Muscle of leg (tissue), 16 donors: ENCODE measurements at places on chromosomes 4 and X. TPM values are rescaled to one million over a fixed set of nuclear protein-coding genes. Genes with fewer than 3 reads are reported as not detected.

The PRICKLE3 gene
- 1.9 TPM for total RNA-seq

The PABPC5 gene
- total RNA-seq: 5.1 TPM

DNA sequence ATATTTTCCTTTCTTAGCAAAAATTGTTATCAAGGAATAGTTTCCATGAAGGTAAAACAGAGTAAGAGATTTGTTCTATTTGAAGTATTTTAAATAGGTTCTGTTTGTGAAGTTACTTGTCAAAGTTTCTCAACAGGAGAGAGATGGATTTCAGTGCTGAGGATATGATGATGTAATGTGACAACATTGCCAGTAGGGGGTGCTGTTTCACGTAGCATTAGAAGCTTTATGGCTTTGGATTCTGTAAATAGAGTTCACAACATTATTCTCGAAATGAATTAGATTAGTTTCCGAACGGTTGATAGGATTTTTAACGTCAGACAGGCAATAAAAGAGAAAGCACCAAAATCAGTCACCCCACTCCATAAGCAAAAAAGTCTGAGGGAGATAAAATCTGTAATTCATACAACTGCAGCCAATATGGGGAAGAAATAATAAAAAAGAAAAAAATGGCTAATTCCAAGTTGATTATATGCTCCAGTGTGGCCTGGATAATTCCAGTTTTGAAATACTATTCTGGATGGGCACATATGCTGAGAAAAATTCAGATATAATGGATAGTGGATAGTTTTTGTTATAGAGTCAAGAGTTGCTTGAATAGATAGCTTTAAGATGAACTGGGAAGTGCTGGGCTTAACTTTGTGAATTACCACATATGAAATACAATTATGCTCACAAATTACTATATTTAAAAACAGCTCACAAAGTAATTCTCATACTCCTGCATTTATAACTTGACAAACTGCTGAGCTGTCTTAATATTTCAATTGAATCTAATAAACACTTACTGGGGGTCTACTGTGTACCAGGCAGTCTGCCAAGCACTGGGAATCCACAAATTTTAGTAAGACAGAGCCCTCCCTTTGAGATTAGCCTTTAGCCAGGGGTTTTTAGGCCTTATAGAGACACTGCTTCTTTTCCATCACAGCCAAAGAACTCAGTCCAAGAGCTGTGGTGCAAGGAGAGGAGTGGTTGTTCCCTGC, 109.1 kb downstream of the GPAT3 start:
- DNase-seq: peak; percentile 67
- H3K36me3 ChIP-seq: no peaks in the 10 kb centered on the region
- no peaks in the 10 kb centered on the region for H3K4me1 ChIP-seq
- no peak overlapping the region for H3K4me3 ChIP-seq

GRCh38 chrX:132266583-132267355, 47.5 kb upstream of the RAP2C start:
- DNase-seq: peak; percentile 66
- no peak overlapping the region for H3K27ac ChIP-seq
- peaks cover 15% of the 10 kb centered on the region for H3K27me3 ChIP-seq
- H3K36me3 ChIP-seq: no peaks in the 10 kb centered on the region

DNA sequence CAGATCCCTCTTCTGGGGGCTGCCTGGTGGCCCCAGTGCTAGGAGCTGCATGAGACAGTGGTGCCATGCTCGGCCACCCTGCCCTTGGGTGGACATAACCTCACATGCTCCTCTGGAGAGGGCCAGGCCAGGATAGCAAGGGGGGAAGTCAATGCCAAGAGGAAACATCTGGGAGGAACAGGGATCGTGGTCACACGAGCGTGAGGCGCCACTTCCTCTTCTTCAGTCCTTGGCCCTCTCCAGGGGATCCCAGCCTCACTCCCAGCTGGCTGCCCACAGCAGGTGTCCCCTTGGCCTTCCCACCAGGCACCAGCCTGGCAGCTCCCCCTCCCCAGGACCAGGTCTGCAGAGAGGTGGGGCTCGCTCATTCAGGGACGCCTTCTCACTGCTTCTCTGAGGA, 28.6 kb downstream of the TBC1D14 start:
- peaks cover 32% of the 10 kb centered on the region for H3K4me1 ChIP-seq
- DNase-seq: peak; percentile 79
- no peak overlapping the region for H3K4me3 ChIP-seq
- no peaks in the 10 kb centered on the region for H3K27me3 ChIP-seq
- H3K36me3 ChIP-seq: no peaks in the 10 kb centered on the region
- peak overlapping the region; percentile 20 for H3K27ac ChIP-seq

DNA sequence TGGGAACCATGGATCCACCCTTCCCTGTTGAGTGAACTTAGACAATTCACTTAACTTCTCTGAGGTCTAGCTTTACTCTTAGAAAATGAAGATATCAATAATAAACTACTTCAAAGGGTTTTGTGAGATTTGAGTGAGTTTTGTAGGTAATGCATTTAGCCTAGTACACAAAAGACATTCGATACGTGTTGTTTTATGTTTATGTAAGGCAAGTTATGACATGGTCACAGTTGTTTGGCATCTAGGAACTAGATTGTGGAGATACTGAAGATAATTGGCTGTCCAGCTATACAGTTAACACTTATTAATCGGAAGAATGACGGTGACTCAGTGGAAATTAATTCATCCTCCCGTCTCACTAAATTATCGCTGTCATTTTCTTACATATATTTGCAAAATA, 1781.1 kb upstream of the TENM3 start:
- no peak overlapping the region for H3K4me3 ChIP-seq
- no peak overlapping the region for H3K27ac ChIP-seq
- no peak for DNase-seq
- no peaks in the 10 kb centered on the region for H3K27me3 ChIP-seq

GRCh38 chr4:171985129-171985528, 171.9 kb downstream of the GALNTL6 start:
- no peaks in the 10 kb centered on the region for H3K36me3 ChIP-seq
- DNase-seq: no peak
- no peak overlapping the region for H3K4me3 ChIP-seq
- H3K27me3 ChIP-seq: no peaks in the 10 kb centered on the region
- H3K27ac ChIP-seq: no peak overlapping the region
- H3K4me1 ChIP-seq: no peaks in the 10 kb centered on the region
